ENCODE measurements at places on chromosomes 7 and 10.
A peak's percentile ranks its signal among the peaks of the same experiment; 100 is the strongest.

- DNase-seq: no peak
Observed at GRCh38 chr10:47037654-47038425, 126.6 kb downstream of the PTPN20 start.

GRCh38 chr10:115826396-115826795 is 446.6 kb downstream of the GFRA1 start:
- peak; percentile 49 for DNase-seq

- DNase-seq: no peak
Observed at GRCh38 chr7:69941077-69941651, 342.9 kb downstream of the AUTS2 start.

DNA sequence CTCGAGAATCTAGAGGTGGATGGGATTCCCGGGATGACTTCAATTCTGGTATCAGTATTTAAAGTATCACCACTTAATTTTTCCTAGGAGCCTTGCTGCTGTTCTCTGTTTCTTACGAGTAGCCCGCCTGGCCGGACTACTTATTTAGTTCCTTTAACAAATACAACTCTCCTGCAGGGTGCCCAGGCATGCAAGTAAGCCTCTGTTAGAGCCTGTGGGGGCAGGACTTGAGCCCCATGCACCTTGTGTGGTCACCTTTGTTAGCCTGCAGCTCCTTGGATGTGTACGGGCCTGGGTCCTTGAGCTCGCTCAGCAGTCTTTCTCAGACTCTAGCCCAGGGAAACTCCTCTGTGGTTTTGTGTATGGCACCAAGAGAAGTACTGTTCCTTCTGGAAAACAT is 16.1 kb downstream of the EIF4H start:
- DNase-seq: no peak

- no peak for DNase-seq
Observed at GRCh38 chr7:118580743-118581382, 356.4 kb downstream of the ANKRD7 start.

- no peak for DNase-seq
Observed at GRCh38 chr7:69656077-69656476, 57.8 kb downstream of the AUTS2 start.

DNA sequence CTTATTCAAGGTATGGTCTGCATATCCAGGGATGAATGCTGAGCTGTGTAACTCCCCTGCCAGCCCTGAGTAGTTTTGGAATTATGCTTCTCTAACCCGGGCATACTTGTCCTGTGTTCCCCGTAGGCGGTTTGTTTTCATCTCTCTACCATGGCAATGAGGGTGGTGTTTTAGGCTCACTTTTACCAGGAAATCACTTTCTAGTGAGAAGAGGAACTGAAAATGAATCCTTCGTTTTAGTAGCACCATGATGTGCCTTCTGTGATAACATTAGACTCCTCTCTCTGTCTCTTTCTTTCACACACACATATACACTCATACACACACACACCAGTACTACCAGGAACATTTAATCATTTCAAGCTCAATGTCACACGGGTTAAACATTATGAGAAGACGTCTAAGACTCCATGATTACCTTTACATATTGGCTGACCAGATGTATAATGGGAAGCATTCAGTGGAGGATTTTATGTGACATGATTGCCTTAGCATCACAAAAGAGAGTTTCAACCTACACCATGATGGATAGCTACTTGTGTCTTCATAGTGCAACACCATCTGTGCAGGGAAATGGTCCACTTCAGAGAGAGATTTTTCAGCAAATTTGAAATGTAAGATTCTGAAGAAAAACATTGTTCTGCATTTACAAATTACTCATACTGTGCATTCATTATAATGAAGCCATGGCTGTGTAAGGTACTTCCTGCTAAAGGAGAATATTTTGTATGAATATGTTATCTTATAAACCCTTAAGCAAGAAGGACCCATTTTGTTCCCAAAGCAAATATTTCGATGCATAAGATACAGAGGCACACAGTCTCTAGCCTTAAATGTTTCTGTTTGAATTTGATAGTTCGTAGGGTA is 31.0 kb upstream of the PFKP start:
- no peak for DNase-seq

- no peak for DNase-seq
Observed at GRCh38 chr10:25125201-25125611, 49.6 kb upstream of the GPR158 start.

DNA sequence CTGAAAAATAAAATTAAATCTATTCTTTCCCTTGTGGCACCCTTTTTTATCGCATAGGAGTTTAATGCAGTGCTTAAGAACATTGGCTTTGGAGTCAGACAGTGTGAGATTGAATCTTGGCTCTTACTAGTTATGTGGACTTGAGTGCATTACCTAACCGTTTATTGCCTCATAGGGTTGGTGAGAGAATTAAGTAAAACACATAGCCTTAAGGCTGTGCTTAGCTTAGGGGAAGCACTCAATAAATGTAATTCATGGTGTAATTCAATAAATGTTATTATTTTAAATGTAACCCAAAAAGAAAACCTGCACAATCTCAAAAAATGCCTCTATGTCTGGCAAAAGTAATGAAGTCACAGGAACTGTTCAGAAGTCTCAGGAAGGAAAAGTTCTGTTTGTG is 2.7 kb downstream of the STK17A start:
- DNase-seq: peak; percentile 59

DNA sequence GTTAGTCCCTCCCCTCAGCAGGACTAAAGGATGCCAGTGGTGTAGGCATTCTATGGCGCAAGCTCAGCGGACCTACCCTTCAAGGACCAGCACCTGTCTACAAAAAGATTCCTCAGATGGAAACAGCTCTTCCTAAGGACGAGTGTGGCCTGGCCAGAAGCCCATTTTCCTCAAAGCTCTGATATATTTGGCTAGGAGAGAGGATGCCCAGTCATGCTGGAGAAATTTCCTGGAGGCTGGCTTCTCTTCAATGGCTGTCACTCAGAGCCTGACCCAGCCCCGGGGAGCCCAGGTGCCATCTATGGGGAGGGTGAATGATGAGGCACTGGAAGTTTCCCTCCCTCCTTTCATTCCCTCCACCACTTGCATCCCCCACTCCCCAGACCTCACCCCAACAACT is 111.5 kb downstream of the PLXNA4 start:
- DNase-seq: no peak

- DNase-seq: no peak
Observed at GRCh38 chr7:100575206-100575631, 1.5 kb upstream of the SAP25 start.

DNA sequence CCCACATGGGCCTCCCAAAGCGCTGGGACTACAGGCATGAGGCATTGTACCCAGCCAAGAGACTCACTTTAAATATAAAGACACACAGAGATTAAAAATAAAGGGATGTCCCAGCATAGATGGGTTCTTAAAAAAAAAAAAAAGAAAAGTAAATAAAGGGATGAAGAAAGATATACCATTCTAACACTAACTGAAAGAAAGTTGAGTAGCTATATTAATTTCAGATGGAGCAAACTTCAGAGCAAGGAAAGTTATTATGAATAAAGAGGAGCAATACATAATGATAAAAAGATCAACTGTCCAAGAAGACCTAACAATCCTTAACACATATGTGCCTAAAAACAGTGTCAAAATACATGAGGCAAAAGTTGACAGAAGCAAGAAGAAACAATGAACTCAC is 33.0 kb upstream of the SPOCK2 start:
- no peak for DNase-seq

GRCh38 chr10:117549100-117549585 is 6.6 kb downstream of the EMX2 start:
- no peak for DNase-seq

DNA sequence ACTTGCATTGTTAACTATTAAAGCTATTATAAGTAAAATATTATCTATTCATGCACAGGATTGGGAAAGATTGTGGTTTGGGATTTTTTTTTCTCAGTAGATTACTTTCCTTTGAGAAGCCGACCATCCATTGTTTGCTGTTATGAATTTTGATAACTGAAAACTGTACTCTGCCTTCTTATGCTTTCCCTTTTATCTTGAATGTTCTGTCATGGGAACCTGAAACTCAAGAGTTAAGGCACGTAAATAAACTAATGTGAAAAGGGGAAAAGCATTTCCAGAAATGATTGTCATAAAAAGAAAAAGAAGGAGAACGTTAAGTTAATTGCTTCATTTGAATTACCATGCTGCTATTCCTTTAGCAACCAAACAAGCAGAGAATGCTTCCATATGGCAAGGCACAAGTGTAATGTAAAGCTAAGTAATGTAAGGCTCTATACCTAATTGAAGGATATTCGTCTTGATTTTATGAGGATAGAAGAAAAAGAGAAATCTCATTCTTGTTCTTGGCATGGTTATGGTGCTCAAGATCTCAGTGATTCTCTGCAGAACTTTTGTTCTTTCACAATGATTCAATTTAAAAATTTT is 370.8 kb downstream of the AUTS2 start:
- no peak for DNase-seq

DNA sequence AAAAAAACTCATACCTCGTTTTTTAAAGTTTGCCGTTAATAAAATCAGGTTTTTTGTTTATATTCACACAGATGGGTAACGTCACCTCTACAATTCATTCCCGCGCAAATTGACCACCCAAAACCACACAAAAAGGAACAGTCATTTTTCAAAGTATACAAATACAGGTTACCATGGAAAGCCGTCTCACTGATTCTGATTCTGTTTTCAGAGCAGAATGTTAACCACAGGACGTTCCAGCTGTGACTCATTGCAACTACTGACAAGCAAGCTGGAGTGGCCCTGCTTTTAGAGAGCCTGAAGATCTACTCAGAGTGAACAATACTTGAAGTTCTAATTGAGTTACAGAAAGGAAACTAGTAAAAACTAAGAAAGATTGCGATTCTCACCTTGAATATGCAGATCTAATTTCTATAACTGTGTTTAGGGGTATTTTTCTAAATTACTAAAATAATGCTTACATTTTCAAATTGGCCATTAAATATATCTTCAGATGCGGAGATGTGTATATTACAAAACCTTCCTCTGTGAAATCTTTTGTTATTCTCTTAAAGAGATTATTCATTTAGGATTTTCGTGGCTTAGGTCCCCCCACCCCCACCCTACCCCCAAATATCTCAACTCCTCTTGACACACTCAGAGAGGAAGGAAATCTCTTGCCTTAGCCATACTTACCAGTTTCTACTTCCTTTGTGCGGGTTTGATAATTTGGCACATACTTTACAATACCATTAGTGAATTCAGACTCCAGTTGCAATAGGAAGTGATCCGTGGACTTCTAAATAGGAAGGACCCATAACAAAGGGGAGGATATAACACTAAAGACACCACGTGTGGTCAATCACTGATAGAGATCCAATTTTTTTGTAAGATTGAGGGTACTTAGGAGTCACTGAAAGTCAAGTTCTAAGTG is 106.0 kb downstream of the CUBN start:
- peak; percentile 99 for DNase-seq

DNA sequence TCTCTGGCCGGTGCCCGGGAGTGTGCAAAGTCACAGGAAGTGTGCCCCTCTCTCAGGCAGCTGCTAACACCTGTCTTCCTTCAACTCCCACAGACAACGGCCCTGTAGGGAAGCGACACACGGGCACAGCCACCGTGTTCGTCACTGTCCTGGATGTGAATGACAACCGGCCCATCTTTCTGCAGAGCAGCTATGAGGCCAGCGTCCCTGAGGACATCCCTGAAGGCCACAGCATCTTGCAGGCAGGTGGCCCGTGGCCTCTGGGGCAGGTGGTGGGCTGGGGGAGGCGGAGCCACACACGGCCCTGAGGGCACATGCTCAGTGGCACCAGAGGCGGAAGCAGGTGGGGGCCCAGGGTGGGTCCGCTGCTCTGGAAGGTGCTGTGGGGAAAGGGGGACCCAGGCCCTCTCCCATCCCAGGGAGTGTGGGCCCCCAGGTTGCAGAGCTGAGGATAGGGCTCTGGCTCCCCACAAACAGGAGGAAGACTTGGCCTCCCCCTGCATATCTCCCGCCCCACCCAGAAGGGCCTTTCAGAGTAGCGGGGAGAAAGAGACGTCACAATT is 6.9 kb downstream of the C10orf105 start:
- DNase-seq: no peak

DNA sequence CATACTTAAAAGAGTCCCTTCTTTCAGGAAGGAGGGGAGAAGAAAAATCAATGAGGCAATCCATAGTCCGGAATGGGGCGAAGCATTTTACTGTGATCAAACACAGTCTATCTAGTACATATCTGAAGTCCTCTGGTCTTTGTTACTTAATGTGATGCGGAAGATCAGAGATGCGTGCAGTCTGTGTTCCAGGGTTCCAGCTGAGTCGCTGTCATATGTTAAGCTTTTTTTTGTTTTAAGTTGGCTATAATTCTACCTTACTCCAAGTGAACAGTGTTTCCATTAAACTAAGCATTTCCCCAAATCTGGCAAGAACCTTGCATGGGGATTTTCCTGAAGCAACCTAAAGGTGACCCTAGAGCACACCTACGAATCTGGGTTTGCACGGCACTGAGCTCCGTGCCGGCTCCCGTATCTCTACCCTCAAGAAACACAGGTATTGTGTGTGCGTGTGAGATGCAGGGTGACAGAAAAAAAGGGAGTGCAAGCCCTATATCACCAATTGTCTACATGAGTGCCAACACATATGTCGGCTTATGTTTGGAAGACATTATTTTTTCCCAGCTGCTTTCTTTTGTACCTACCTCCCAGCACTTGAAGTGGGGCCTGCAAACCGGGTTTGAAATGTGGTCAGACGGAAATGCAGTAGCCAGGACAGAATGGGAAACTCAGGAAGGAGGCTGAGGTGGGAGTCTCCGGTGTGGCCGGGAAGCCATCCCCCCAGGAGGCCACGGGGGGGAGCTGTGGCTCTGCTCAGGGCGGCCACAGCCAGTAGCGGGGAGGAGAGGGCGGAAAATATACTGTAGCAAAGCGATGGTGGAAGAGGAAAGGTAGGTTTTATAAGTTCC is 435.8 kb upstream of the MGMT start:
- no peak for DNase-seq

DNA sequence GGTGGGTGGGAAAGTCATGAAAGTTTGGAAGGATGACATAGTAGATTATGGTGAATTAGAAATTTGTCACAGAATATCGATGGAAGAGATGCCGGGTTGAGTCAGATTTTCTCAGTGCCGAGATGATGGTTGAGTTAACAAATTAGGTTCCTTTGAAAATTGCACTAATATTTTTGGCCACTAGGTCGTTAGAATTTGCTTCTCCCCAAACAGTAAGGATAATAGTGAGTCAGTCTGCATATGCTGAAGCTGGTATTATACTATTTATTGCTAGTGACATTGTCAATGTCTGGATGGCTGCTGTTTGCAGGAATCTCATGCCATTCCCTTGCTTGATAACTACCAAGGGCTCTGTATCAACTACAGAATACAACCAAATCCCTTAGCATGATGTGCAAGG is 37.7 kb upstream of the MINDY3 start:
- DNase-seq: peak; percentile 9

GRCh38 chr10:27745732-27746396 is at the start of gene MKX:
Gene MKX (minus strand): TSS chr10:27745819. CDS start chr10:27743415, 2,404 bp downstream.
- DNase-seq: no peak

- DNase-seq: no peak
Observed at GRCh38 chr10:78718032-78718572, 350.7 kb upstream of the ZMIZ1 start.

DNA sequence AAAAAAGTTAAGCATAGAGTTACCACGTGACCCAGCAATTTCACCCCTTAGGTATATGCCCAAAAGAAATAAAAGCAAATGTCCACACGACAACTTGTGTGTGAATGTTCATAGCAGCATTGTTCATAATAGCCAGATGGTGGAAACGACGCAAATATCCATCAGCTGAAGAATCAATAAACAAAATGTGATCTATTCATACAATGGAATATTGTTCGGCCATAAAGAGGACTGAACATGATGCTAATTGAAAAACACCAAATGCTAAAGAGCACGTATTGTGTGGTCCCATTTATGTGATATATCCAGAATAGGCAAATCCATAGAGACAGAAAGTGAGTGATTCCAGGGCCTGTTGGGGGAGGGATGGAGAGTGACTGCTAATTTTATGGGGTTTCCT is 18.3 kb upstream of the USP6NL start:
- DNase-seq: no peak

GRCh38 chr10:93352638-93353383 is 129.3 kb downstream of the MYOF start:
- peak; percentile 43 for DNase-seq
